NCI-H1092 treated with DMSO at 0.1 percent for 48 hours (cell line): ENCODE measurements at places on chromosomes 12 and 14.

DNA sequence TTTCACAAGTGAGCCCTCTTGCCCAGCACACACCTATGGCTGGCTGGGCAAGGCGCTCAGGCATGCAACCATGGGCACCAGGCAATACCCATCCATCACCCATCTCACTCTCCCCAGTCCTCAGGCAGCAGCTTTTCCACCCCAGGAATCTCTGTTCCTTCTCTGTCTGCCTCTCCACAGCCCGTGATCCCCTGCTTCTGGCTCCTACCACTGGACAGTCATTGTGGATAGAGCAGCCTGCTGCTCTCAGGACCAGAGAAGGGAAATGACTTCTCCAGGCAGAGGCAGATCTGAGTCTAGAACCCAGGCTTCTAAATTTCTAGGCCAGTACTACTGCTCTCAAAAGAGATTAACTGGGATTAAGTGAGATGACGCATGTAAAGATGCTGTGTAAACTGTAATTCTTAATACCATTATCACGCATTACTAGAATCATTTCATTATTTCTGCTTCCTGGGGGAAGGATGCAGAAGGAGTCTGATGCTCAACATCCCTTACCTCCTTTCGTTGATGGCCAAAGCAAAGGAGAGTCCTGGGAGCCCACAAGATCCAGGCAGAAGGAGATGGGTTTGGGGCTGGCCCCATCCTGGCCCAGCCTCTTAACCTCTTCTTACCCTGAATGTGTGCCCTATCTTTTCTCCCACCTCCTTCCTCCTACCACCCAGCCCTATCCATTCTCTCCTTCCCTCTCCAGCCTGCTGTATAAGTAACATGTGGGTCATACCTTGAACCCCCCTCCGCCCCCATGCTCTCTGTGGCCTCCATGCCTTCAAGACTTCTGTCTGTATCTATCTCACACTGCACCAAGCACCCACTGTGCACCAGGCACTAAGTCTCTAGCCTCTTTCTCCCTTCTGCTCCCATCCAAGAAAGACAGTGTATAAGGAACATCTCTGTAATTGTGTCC, 4.8 kb upstream of the AQP5 start:
- DNase-seq, result no peak

GRCh38 chr14:74911221-74911620, 11.8 kb downstream of the RPS6KL1 start:
- no peak for DNase-seq

DNA sequence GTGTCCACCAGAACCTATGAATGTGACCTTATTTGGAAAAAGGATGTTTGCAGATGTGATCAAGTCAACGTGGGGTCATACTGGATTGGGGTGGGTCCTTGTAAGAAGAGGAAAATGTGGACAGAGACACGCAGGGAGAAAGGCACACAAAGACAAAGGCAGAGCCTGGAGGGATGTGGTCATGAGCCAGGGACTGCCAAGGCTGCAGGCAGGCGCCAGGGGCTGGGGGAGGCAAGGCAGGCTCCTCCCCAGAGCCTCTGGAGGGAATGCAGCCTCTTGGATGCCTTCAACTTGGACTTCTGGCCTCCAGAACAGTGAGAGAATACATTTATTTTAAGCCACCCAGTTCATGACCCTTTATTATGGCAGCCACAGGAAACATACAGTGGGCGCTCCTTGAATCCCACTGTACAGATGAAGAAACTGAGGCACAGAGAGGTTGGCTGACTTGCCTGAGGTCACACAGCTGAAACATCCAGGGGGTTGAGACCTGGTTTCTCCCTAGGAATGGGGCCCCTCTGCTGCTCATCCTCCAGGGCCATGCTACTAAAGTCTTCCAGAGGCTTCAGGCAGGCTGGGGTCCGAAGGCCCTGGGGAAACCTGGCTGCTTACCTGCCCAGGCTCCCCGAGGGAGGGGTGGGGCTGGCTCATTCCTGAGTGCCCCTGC, 99.7 kb downstream of the RFLNA start:
- DNase-seq, result no peak

DNA sequence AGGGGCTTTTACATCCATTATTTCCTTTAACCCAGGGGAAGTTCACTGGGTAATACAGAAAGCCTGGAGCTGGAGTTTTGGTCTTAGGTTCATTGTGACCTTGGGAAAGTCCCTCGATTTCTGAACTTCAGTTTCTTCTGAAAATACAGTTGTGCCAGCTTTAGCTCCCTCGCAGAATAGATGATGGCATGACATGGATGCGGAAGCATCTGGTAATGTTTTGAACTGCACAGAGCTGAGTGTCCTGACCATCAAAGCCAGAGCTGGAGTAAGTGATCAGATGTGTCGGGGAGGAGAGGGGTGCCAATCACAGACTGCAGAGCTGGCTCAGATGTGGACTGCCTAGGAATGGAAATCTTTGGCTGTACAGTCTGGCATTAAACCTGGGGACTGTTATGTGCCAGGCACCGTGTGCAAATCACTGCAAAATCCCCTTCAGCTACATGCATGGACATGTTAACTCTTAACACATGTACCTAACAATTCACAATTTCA, 180.9 kb downstream of the ETV6 start:
- no peak for DNase-seq

DNA sequence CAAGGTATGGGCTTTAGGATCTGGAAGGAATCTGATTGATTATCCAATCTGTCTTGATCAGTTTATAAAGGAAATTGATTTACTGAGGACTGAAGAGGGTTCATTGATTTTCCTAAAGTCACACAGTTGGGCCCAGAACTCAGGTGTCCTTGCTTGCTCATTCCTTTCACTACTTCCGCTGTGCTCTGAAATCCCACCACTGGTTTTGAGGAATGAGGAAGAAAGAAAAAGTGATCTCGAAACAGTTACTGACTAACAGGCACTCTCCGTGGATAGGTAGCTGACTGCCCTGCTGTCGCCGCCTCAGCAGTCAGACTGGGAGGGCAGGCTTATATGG, at the start of gene FITM1:
Gene FITM1 (plus strand): TSS at position 280 of the 337 bp plus-strand sequence. CDS start 905 bp downstream, outside the sequence.
- no peak for DNase-seq

DNA sequence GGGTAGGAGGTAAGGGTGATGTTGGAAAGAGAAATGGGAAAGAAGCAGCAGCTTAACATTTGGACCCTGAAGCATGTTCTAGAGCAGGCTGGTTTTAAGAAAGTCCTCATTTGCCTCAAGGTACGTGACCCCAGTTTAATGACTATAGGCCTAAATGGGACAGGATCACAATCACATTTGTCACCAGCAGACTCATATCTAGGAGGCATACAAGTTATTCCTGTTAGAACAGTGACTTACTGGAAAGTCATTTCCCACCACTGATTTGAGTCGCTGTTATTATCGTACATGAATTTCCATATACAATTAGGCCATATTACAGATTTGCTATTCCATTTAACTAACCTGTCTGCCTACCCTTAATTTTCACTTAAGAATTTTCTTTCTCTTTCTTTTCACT, 326.1 kb downstream of the DAD1 start:
- no peak for DNase-seq

- peak; percentile 81 for DNase-seq
Observed at GRCh38 chr12:54159140-54159539, 29.6 kb downstream of the SMUG1 start.
